ENCODE measurements at places on chromosomes 5 and 9. TPM values are rescaled to one million over a fixed set of nuclear protein-coding genes. Genes with fewer than 3 reads are reported as not detected.

HSPB3 gene
- total RNA-seq: not detected

LOX gene
- total RNA-seq: 1.6 TPM

C1QTNF2 gene
- 0.10 TPM for total RNA-seq

ERMP1 gene
- 18.2 TPM for total RNA-seq

PCDHB10 gene
- 0.03 TPM for total RNA-seq

WDR31 gene
- total RNA-seq: 1.1 TPM

ZNF618 gene
- total RNA-seq: 8.9 TPM

PLCXD3 gene
- 0.07 TPM for total RNA-seq

ZNF883 gene
- total RNA-seq: 0.85 TPM

GALNT12 gene
- 4.4 TPM for total RNA-seq

SCGB3A2 gene
- not detected for total RNA-seq

C9orf153 gene
- total RNA-seq: 0.21 TPM

PCA3 gene
- not detected for total RNA-seq

RNF208 gene
- total RNA-seq: 1.9 TPM

NUTM2G gene
- total RNA-seq: not detected

LCN15 gene
- total RNA-seq: not detected

CSNK1A1 gene
- 141 TPM for total RNA-seq

TAF1L gene
- not detected for total RNA-seq

LVRN gene
- total RNA-seq: not detected

PLAC8L1 gene
- 0.31 TPM for total RNA-seq

CENPK gene
- total RNA-seq: 30.9 TPM

LHX6 gene
- 2.4 TPM for total RNA-seq

BARHL1 gene
- total RNA-seq: not detected

SPINK6 gene
- total RNA-seq: 0.45 TPM

SYNPO gene
- 21.7 TPM for total RNA-seq

TSLP gene
- not detected for total RNA-seq

SOHLH1 gene
- total RNA-seq: 0.12 TPM

SLC34A1 gene
- not detected for total RNA-seq

PCDHGA11 gene
- not detected for total RNA-seq

SLC6A7 gene
- not detected for total RNA-seq

SLCO6A1 gene
- not detected for total RNA-seq

TSPAN17 gene
- total RNA-seq: 64.5 TPM

IL11RA gene
- total RNA-seq: 6.4 TPM

CD14 gene
- 4.3 TPM for total RNA-seq

ATP6V1G1 gene
- total RNA-seq: 128 TPM

INPP5E gene
- 17.4 TPM for total RNA-seq

PTPRD gene
- 0.20 TPM for total RNA-seq

GPR150 gene
- 0.16 TPM for total RNA-seq

MUSK gene
- not detected for total RNA-seq

SPOCK1 gene
- total RNA-seq: 13.8 TPM

GHR gene
- 0.03 TPM for total RNA-seq

ACSL6 gene
- total RNA-seq: 0.22 TPM

DDX4 gene
- total RNA-seq: not detected
